ENCODE measurements at places on chromosomes 6 and 20. TPM values are rescaled to one million over a fixed set of nuclear protein-coding genes. Genes with fewer than 3 reads are reported as not detected.

DACT2 gene
- 3.9 TPM for total RNA-seq

OPN5 gene
- total RNA-seq = not detected

PPIL6 gene
- 1.3 TPM for total RNA-seq

RHAG gene
- total RNA-seq = not detected

KIF25 gene
- total RNA-seq = 2.0 TPM

STMND1 gene
- not detected for total RNA-seq

ZSCAN31 gene
- 8.8 TPM for total RNA-seq

ANKRD60 gene
- total RNA-seq = not detected

GNMT gene
- total RNA-seq = 1.8 TPM

HBS1L gene
- 96.2 TPM for total RNA-seq

GRCh38 chr6:108710030-108710429, 138.2 kb upstream of the ARMC2 start:
- DNase-seq = no peak

DNA sequence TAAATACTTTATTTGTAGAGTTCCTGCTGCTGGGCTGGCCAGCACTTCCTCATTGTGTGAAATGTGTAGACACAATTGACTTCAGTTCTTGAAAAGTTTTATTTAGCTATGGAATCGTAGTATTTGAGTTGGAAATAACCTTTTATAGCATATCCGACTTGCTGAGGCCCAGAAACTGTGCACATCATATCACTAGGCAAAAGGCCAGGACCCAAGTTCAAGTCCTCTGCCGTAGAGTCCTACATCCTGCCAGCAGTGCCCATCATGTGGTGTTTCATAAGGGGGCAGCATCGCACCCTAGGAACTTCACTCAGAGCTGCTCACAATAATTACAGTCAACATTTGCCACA, 207.7 kb upstream of the SNX9 start:
- no peak for DNase-seq

- DNase-seq = no peak
Observed at GRCh38 chr20:62971211-62971949, 18.9 kb downstream of the SLC17A9 start.

DNA sequence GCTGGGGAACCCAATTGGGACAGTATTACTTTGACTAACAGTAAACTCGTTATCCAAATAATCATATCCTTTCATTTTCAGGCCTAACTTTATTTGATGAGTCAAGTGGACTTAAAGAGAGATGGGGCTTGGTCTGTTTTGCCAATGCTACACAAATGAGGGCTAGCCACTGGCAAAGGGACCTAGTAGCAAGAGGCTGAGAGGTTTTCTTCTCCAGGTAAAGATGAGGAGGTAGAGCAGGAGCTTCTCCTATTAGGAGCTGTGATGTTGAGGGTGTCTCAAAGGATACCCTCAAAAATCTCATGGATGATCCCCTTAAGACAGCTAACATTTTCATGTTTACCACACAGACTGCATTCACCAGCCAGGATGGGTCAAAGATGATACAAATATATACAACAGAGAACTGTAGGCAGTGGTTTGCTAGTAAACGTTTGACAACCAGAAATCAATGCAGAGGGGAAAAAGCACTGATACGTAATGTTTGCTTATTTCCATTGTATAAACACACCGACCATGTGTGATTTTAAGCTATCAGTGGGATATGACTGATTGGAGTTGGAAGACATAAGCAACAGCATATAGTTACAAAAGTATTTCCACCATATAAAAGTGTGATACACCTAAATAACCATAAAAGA, 153.3 kb downstream of the IBTK start:
- DNase-seq = no peak

DNA sequence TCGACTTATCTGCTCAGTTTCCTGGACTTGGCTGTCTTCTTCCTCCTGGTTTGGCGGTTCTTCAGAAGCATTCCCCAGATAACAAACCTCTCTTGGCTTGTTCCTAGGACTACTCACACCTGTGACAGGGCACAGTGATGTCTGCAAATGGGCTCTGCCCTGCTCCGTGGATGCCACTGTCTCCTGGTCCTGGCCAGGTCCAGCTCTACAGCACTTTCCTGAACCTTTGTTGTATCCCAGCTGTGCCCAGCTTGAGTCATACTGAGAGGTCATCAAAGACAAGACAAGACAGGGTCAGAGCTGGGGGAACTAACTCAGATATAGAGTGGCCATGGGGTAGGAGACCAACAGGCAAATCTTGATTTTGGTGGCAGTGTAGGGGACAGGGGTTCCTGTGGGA, 102.7 kb upstream of the SLC22A23 start:
- no peak for DNase-seq

DNA sequence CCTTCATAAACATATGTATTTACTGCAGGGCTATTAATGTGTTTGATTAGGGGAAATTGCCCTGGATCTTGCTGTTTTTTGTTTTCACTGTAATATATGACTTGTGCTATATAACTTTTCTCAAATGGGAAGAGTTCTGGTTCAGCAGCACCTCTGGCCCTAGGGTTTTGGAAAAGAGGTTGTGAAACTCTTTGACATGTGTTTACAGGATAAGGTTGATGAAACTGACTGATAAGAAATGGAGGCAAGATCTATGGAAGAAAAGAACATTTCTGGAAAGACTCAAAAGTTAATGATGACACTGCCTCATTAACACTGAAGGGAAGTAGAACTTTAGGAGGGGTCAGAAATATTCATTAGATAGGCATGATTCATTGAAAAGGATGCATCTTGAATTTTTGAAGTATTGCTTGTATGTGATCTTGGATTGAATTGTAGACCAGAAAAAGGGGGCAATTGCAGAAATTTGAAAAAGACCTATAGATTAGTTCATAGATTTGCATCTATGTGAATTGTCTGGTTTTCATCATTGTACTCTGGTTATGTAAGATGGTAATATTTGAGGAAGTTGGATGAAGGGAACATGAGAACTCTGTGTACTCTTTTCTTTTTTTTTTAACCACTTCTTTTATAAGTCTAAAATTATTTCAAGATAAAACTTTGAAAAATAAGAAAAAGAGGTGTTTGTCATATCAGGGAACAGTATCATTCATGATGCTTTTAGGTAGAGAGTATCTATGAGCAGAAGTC, 54.0 kb downstream of the UTRN start:
- DNase-seq = no peak

GRCh38 chr6:116941727-116942126, 64.7 kb downstream of the RFX6 start:
- no peak for DNase-seq

DNA sequence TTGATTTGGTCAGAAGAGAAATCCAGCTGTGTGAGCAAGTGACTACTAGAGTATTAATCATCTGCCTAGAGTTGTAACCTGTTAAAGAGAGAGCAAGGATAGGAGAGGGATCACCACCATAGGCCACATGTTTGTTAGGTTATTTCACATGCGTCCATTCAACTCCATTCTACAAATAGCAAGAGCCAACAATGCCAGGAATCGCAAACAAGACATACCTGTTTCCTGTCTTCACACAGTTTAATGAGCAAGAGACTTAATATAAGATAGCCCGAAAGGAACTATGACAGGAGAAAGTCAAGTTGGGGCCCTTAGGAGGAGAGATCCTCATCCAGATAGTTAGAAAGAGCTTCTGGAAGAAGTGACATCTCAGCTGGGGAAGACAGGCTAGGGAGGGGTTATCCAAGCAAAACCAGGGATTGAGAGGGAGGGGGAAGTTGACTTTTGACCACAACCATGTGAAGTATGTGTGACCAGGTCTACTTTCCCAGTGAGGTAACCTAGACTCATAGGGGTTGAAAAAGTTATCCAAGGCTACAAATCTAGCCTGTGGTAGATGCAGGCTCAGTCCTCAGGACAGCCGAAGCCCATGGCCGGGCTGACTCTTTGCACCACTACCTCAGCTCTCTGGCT, 147.4 kb downstream of the ALDH8A1 start:
- DNase-seq = no peak

GRCh38 chr6:105755885-105756284, 330.3 kb upstream of the PRDM1 start:
- no peak for DNase-seq

- no peak for DNase-seq
Observed at GRCh38 chr6:10154251-10154650, 260.6 kb downstream of the TFAP2A start.

DNA sequence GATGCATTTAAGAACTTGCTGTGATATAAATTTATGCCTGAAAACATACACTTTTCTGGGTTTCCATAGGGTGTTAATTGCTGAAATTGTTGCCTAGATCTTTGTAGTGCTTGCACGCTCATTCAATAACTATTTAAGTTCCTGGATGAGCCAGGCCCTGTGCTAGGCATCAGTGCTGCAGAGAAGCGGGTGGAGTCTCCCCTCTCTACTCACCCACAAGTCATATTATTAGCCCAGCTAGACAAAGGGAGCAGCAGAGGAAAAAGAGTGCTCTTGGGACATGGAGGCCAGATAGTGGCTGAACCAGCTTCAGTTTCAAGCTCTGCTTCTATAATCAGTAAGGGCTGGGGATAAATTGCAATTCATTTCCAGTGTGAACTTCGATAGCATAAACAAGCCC, 329.1 kb downstream of the TFAP2B start:
- DNase-seq = no peak

DNA sequence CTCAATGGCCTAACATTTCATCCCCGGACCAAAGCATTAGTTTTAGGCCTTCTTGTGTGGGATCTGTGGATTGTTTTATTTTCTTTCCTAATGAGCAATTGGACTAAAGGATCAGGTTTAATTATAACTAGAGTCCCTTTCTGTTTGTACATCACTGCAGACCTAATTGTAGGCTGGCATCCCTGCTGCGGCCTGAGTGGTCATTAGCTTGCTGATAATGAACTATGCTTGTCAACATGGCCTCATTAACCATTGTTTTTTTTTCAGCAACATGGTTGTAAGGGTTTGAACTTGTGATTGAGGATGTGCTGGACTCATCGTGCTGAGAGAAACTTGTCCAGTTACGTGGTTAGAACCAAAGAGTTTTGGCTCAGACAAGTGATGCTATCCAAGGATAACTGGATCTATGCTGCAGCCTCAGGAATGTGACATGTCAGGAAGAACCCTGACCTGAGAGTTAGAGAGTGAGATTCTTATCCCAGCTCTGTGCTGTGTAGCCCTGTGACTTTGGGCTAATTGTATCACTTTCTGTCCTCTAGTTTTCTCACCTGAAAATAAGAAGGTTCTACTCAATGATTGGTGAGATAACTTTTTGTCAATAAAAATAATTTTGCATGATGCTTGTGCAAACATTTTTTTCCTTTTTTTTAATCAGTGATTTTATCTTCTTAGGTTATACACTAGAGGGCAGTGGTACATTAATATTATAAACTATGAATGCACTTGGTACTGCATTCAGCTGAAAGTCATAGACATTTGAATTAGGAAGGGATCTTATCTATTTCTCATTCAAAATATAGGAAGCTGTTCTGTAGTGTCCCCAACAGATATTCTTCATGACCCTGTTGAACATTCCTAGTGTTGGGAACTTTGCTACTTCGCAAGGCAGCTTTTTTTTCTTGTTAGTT, 140.9 kb downstream of the RNF144B start:
- DNase-seq = no peak

GRCh38 chr6:7108196-7108963, 619 bp downstream of the RREB1 start:
- DNase-seq = peak; percentile 68

- DNase-seq = no peak
Observed at GRCh38 chr6:108727966-108728730, 120.1 kb upstream of the ARMC2 start.

DNA sequence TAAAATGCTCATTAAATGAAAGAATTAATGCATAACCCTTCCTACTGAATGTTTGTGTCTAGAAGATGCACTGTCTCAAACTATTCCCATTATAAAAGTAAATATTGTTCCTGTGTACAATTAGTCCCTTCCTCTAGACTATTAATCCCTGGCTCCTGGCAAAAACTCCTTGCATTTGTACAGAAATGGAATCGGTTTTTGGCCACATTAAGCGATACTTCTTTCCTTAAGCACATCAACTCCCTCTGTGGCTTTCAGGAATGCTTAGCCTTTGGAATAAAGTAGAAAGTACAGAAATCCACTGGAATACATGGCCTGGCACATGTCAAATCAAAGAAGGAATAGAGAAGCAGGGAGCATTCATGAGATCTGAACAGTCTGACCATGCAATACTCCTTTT, 179.8 kb downstream of the GMPR start:
- no peak for DNase-seq

- no peak for DNase-seq
Observed at GRCh38 chr6:25136854-25137253, 142.3 kb upstream of the CARMIL1 start.

DNA sequence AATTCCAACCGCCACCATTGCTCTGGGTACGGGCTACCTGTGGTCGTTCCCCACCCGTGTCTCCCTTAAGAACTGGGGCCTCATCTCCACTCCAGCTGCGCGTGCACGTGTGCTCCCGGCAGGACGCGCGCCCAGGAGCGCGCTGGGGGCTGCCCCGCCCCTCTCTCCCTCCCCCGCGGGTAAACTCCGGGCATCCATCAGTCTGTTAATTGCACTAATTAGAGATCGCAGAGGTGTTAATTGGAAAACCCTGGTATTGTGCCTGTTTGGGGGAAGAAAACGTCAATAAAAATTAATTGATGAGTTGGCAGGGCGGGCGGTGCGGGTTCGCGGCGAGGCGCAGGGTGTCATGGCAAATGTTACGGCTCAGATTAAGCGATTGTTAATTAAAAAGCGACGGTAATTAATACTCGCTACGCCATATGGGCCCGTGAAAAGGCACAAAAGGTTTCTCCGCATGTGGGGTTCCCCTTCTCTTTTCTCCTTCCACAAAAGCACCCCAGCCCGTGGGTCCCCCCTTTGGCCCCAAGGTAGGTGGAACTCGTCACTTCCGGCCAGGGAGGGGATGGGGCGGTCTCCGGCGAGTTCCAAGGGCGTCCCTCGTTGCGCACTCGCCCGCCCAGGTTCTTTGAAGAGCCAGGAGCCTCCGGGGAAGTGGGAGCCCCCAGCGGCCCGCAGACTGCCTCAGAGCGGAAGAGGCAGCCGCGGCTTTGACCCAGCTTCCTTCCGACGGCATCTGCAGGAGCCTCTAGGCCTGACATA, 14.4 kb downstream of the FOXP4 start:
- DNase-seq = no peak

GRCh38 chr6:43977404-43978111, 149.7 kb downstream of the MRPL14 start:
- no peak for DNase-seq

GRCh38 chr20:1373614-1374013, 19.2 kb downstream of the FKBP1A start:
- DNase-seq = peak; percentile 6

DNA sequence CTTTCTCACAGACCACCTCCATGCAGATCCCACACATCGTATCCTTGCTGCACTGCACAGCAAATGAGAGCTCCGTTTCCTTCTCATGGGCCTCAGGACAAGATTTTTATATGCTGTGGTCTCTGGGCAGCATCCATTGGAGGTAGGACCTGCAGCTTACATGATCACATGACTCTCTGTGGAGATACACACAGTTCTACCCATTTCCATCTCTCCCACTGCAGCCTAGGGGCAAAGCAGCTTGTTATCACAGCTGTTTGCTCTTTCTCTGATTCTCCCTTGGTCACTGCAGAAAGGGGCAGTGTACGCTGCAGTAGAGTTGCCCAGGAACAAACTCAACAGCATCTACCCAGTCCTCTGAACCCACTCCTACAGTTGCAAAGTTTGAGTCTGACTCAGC, 48.9 kb downstream of the ZNF334 start:
- no peak for DNase-seq

GRCh38 chr6:159493231-159493897, 199.7 kb downstream of the SOD2 start:
- DNase-seq = no peak
